Stimulated activated CD4-positive, alpha-beta T cell treated with anti-CD3 and anti-CD28 coated beads, TNF-alpha, amount 100 ng/mL, for 48 hours (primary cell): ENCODE measurements at places on chromosomes 7 and 10.

DNA sequence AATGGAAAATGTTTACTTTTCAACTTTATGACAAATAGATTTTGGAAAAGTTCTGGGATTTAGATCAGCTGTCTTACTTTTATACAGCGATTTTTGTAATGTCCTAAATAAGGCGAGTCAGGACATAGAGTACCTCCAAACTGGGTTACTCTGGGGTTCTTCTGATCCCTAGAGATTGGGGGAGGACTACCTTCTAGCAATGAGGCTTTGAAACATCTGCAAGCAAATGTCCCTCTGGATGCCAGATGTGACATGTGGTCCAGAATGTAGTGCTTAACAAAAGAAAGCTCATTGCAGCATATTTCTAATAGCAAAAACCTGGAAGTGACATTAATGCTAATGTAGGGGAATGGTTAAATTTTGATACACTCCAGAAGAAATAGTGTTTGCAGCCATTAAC, 36.1 kb downstream of the ABRAXAS2 start:
- no peak for DNase-seq

DNA sequence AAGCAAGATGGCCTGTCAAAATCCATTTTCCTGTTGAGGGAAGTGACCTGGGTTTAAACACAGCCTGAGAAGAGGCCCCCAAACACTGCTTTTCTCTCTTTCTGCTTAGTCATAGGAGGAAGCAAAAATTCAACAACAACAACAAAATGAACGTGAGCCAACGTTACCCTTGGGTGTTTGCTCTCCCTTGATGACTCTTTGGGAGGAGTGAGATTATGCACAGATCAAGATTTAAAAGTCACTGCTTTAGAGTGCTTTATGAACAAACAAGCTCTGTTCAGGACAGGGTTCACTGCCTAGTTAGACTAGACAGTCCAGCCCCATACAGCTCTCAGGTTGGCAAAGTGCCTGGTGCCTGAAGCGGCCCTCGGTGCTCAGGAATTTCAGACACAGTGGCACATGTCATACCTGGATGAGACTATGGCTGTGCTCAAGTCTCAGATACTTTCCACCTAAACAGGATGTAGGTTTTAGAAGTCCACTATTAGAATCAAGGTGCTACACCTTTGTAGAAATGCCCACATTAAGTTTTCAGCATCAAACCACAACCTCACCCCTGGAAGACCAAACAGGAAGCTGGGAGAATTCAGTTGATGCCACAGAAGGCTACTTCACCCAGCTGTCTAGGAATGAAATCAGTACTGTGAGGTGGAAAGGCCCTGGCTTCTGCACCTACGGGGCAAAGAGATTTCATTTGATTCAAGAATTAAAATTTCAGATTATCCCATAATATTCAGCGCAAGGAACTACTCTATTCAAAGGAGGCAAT, 38.7 kb downstream of the DENND11 start:
- no peak for DNase-seq

GRCh38 chr10:819326-819725, 112.2 kb downstream of the LARP4B start:
- DNase-seq, result no peak

GRCh38 chr7:37833107-37833817, 15.1 kb upstream of the NME8 start:
- DNase-seq, result no peak

DNA sequence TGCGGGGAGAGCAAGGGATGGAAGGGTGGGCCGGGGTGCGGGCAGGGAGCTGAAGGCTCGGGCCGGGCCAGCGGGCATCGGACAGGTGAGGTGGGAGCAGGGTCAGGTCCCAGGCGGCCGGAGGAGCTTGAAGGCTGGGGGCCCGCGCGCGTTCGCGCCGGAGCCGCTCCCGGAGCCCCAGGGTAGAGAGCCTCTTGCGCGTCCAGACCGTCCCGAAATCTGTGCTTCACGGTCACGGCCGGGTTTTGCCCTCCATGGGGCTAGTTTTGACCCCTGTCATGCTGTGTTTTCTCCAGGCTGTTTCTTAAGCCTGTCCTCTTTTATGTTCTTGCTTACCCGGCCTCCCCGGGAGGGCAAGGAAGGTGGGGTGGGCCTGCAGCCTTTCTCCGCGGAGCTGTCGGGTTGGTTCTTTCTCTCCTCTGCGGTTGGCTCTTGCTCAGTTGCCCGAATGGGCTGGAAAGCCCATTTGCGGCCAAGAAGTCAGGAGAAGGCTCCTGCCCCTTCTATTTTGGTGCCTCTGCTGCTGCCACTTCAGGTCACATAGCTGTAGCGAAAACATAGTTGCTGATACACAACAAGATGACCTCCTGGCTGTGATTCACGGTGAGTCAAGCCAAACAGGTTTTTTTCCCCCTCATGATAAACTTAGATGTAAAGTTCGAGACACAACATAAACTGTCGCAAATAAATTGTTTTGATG, 650 bp downstream of the UBE2D1 start:
- no peak for DNase-seq

DNA sequence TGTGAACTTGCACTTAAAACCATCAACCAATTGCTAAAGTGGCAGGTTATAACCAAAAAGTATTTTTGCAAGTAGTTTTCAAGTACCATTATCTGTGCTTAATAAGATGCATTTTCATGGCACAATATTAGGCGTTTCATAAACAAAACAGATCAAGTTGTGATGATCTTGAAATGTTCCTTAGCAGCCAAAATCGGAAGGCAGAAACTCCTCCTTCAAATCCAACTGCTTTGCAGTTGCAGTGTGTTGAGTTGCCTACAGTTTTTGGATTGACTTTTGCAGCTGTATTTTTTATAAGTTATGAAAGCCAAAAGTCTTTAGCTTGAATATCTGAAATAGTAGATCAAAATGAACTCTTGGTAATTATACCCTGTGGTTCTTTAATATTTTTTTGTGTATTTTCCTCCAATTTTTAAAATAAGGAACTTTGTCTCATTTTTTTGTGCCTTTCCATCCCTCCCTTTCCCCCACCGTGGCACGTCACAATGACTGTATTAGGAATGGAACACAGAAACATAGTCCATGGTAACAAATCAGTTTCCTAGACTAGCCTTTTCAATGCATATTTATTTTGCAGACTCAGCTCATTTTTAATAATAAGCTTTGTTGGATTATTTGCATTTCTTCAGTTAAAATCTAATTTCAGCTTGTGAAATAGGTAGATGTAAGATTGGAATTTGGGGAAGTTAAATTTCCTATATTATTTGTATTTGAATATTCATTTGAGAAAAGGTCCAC, 80.8 kb downstream of the ADD3 start:
- no peak for DNase-seq

- no peak for DNase-seq
Observed at GRCh38 chr10:10528563-10528910, 489.1 kb upstream of the CELF2 start.

- no peak for DNase-seq
Observed at GRCh38 chr10:74925708-74926107, 99.3 kb downstream of the KAT6B start.

DNA sequence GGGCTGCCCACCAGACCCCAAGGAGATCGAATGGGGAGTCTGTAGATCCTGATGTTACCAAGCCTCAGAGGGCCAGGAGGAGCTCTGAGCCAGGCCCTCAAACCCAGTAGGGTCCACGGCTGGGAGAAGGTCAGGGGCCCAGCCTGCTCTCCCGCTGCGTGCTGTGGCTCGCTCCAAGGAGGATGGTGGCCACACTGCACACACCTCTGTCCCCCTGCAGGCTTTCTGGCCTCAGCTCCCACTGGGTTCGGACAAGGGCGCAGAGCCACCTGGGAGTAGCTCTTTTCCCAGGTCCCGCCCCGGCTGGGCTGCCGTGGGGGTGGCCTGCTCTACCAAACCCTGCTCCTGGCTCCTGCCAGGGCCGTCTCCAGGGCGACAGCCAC, 175.8 kb downstream of the ZNF248 start:
- DNase-seq, result no peak

DNA sequence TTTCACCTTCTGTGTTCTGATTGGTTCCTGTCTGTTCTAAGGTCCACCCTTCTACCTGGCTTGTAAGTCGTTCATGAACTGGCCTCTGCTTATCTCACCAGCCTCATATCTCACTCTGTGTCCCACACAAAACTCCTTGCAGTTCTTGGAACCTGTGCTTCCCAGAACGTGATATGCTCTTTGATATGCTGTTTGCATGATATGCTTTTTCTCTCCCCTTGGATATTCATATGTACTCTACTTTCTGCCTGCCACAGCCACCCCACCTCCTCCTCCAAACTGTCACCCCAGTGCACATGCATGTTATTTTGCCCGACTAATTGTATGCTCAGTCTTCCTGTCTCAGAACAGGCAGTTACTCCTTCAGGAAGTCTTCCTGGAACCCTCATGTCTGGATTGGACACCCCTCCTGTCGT, 1.9 kb upstream of the ITPRIP start:
- no peak for DNase-seq
